Right kidney (tissue), 9 donors: ENCODE measurements at places on chromosomes 12 and 14.

DNA sequence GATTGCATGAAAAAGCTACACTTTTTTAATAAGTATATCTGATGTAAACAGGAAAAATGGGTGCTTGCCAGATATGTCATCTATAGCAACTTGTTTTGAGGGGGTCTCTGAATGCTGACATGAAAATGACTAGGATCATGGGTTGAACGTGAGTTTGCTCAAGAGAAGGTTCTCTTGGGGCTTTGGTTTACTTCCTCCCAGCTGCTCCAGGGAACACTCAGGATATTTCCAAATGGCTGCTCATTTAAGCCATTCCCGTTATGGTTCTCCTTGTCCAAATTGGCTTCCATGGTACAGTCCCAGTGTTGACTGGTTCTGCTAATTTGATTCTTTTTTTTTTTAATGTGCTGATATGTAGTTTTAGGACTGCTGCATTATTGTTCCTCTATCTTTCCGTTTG is 118.3 kb downstream of the ETV6 start:
- no peak for DNase-seq

- DNase-seq, result no peak
Observed at GRCh38 chr12:78802593-78802992, 62.0 kb upstream of the SYT1 start.

DNA sequence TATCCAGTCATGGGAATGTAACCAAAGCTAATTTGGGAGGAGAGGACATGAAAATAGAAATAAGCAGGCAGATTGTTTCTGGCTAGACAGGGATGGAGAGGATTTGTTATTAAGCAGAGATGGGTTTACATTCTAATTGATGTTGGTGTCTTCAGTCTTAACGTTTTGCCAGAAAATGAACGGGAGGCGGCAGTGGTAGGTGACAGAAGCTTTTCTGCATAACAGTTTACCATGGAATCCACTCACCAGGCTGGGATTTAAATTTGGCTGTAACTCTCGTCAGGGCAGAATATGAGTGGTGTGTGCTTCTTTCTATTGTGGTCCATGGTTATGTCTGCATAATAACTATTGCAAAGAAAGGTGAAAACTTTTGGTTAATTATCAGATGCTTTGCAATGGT is 50.2 kb upstream of the OTX2 start:
- no peak for DNase-seq

GRCh38 chr12:95837240-95838038 is 21.3 kb upstream of the SNRPF start:
- no peak for DNase-seq

GRCh38 chr12:9669019-9669326 is 540 bp upstream of the CLEC2D start:
- no peak for DNase-seq

- DNase-seq, result no peak
Observed at GRCh38 chr12:31312431-31312830, 13.5 kb downstream of the SINHCAF start.
